ENCODE measurements at places on chromosomes 12 and 14.

DNA sequence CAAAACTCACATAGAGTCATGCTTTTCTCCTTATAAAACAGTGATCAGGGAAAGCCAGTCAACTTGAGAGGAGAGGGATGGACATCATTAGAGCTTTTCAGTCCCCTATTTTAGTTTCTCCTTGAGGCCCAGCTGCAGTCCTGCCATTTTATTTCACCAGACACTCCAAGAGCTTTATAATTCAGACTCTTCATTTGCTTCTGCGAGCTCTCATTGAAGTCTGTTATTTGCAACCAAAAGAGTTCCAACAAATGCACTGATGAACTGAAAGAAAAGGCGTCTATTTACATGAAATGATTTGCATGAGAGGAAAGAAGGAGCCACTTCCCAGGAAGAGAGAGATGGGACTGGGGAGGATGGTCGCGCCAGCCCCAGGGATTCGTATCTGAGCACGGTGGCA is 86.8 kb downstream of the NDUFA12 start:
- no peak for DNase-seq

GRCh38 chr12:88570103-88570502 is 10.2 kb downstream of the KITLG start:
- no peak for DNase-seq

- DNase-seq: no peak
Measured at GRCh38 chr12:57154804-57155434, 7.5 kb upstream of the LRP1-AS start.

DNA sequence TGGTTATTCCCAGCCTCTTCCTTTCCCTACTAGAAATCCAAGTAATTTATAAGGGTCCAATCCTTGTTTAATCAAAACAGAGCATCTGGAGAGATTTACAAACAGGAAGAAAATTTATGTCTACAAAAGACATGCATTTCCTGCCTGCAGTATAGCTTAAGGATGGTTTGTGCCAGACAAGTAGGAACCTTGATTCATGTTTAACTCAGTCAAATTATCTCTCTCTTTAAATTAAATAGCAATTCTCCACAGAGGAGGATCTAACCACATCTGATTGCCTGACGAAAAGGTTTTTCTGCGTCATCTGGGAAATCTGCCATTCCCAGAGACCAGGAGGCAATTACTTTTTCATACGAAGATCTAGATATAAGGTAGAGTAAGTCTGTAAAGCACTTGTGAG is 105.2 kb downstream of the ZFC3H1 start:
- no peak for DNase-seq

- no peak for DNase-seq
Measured at GRCh38 chr12:41190338-41190737, 2.2 kb downstream of the PDZRN4 start.

Data from activated CD4-positive, alpha-beta T cell treated with anti-CD3 and anti-CD28 coated beads, Interleukin-2, amount 50 U/mL, for 48 hours (primary cell).